DMS53 (cell line): ENCODE measurements at places on chromosomes 13 and 19.

GRCh38 chr19:48819366-48819816 is 8.6 kb upstream of the BCAT2 start:
- DNase-seq = peak; percentile 82

DNA sequence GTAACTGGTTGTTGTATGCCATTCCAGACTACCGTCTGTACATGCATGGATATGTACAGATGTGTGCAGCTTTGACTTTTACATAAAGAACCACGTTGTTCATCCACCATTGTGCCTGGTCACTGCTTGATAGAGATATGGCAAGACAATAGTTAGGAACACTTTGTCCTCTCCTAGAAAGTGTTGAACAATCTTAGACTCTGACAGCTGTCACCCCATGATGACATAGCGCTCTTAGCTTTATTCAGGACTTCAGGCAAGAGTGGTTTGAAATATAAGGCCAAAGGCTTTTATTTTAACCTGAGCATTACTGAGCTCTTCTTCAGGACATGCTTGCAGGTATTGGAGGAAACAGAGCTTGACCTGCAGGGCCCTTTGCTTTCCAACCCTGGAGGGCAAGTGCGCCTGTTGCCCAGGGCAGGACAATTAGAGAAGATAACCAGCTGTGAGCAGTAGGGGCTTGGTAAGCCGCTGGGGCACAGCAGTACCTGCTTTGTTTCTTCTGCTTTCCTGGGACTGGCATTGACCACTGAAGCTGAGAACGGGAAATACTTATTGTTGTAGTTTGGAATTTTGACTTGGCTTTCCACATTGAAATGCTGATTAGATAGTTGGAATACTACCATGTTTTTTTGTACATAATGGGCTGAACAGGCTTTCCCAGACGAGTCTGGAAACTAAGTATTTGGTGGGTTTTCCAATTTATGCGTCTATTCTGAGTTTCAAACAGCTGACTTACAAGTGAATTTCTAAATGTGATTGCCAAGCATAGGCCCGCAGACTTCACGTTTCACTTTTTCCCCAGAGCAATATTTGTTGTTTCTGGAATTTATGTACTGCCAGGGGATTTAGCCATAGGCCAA is 51.1 kb downstream of the GARRE1 start:
- no peak for DNase-seq

- DNase-seq = no peak
Measured at GRCh38 chr13:114226088-114226487, 8.6 kb upstream of the CDC16 start.

DNA sequence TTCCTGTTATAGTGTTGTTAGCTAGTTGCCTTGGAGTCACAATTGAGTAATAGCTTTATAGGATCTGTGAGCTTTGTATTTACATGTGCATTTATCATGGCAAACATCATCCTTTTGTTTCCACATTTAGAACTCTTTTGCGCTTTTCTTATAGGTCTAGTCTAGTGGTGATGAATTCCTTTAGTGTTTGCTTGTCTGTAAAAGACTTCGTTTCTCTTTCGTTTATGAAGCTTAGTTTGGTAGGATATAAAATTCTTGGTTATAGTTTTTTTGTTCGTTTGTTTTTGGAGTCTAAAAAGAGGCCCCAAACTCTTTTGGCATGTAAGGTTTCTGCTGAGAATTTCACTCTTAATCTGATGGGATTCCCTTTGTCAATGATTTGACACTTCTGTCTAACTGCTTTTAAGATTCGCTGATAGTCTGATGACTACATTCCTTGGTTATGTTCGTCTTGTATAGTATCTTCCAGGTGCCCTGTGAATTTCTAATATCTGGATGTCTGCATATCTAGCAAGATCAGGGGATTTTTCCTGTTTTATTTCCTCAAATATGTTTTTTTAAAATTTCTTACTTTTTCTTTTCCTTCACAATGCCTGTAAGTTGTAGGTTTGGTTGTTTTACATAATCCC is 20.2 kb downstream of the DNAJC3 start:
- no peak for DNase-seq

DNA sequence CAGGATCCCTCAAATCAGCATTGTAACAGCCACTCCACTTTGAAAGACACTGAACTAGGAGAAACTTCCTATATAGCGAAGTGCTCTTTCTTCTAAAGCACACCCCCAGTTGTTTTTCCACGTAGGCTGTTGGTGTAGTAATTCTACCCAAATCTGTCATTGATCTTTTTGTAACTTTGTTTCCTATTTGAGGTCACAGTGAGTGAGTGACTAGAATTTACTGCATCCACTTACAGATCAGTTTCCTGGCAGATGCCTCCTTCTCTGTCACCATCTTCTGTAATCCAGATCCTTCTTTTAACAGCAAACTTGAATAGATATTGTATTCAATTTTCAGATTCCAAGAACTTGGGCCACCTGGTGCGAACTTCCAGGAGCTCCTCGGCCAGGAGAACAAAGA is 15.3 kb downstream of the ZAR1L start:
- DNase-seq = no peak

GRCh38 chr19:44782729-44783128 is 5.0 kb downstream of the CBLC start:
- DNase-seq = peak; percentile 22

GRCh38 chr19:40750874-40751537 is at the start of gene SNRPA:
Gene SNRPA, plus strand, starts transcription at chr19:40751203. Its CDS starts 206 bp downstream, at chr19:40751409.
- peak; percentile 100 for DNase-seq

GRCh38 chr19:50858886-50859285 is 4.2 kb downstream of the KLK3 start:
- peak; percentile 93 for DNase-seq

DNA sequence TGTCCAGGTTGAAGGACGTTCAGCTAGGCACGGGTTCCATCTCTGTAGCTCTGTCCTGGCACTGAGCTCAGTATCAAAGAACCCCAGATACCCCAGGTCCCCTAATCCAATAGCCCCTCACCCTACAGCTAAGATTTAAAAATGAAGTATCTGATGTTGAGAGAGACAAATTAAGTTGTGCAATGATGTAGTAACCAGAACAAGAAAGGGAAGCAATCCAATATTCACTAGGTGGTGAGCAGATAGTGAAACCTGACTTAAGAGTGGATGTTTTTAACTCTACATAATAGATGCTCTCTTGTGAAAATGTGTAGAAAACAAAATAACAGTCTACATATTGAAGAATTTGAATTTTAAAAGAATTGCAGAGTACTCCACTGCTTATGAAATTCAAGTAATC is 1.8 kb downstream of the ACOD1 start:
- no peak for DNase-seq

- DNase-seq = no peak
Measured at GRCh38 chr19:57515255-57515654, 11.9 kb upstream of the ZNF549 start.

DNA sequence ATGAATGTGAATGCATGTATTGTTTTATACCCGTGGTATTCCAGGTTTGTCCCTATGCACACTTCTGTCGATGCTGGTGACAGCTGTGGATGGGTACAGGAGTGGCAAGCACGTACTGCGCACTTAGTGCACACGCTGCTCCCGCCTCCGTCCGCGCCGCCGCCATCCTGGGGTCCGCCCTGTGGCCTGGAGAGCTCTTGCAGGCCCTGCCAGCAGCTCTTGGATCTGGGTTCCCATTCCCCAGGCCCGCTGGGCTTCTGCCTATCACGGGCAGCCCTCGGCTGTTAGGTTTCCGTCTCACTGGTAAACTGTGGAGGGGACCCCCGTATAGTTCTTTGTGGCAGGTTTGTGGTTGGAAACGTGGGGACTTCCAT is 4.0 kb downstream of the GNA11 start:
- DNase-seq = no peak

- peak; percentile 96 for DNase-seq
Measured at GRCh38 chr13:30306762-30307193, 573 bp downstream of the KATNAL1 start.

GRCh38 chr13:110231348-110232047 is 75.5 kb downstream of the COL4A1 start:
- no peak for DNase-seq

- DNase-seq = peak; percentile 56
Measured at GRCh38 chr19:13098277-13099072, 4.2 kb downstream of the LYL1 start.

DNA sequence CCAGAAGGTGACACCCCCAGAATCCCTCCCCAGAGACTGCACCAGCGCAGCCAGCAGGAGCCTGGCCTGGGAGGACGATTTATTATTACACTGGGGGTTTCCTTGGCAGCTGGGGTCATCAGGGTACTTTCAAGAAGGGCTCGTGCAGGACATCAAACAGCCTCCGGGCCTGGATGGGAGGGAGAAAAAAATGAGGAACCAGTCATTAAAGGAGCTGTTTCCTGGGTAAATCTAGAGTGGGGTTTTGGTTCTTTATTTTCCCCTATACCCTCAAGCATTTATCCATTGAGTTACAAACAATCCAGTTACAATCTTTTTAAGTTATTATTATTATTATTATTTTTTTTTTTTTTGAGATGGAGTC is 3.1 kb downstream of the POLR1G start:
- no peak for DNase-seq

DNA sequence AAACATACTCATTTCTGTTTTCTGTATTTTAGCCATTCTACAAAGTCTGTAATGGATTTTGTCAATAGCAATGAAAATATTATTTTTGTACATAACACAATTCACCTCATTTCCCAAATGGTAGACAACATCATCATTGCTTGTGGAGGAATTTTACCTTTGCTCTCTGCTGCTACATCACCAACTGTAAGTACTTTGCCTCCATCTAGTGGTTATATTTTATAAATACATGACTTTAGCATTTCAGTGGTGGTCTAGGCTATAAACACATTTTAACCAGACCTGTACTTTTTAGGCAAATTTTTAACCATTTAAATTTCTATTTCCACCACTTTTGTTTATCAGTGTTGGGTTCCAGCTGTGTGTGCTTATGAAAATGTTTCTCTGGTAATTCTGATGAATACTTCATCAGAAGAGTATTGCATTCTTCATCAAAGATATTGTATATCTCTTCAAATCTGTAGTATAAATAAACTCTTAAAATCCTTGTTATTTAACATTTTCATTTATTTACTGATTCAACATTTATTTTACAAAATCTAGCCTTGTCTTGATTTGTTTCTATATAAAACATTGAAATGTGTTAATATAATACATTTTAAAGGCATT is 222.4 kb downstream of the NBEA start:
- peak; percentile 73 for DNase-seq

GRCh38 chr13:112940236-112940635 is 28.8 kb upstream of the MCF2L start:
- no peak for DNase-seq

DNA sequence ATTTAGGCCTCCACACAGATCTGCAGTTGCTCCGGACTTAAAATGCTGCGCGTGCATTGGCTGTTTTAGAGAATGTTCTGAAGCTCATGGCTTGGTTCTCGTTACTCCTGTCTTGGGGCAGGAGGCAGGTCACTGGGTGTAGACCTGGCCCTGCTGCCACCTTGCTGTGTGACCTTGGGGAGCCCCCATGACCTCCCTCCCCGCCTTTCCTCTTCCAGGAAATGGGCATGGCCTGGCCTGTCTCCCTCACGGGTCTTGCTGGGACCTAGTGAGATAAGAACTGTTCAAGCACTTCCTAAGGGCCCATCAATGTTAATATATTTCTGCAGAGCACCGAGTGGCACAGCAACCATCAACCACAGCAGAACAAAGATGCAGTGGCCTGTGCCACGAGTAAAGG is 49.4 kb downstream of the KLF2 start:
- DNase-seq = no peak

- no peak for DNase-seq
Measured at GRCh38 chr13:104920091-104920490, 1615.4 kb downstream of the EFNB2 start.

DNA sequence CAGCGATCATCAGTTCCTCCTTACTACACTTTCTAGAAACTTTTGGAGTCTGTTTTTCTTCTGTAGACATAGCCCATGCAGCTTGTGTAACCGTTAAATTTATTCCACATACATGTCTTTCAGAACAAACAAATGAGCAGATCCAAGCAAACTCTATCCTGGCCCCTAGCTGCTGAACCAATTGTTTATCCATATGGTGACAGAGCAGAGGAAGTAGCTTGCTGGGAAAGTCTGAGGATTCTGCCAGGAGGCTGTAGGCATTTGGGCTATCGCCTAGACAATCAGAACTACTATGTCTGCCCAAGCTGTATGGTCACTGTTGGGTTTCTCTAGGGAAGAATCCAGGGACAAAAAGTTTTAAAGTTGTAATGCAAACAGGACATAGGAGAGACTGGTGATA is 343.7 kb downstream of the SPRY2 start:
- no peak for DNase-seq

DNA sequence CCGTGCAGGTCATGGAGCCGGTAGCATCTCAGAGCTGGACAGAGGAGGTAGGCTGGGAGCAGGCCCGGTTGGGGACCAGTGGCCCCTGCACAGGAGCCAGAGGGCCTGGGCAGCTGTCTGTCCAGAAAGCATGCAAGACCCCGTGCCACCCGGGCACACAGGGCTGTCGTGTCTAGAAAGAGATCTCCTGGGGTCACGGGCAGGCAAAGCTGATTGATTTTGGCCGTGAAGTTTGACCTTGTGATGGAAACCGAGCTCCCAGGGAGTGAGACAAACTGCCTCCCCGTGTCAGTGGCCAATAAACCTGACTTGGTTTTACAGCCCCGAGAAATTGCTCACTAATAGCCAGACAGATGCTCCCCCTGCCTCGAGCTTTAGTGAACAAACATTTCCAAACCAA is 98.8 kb downstream of the KDM4B start:
- no peak for DNase-seq

- DNase-seq = no peak
Measured at GRCh38 chr13:67827992-67828391, 597.9 kb upstream of the PCDH9 start.

- DNase-seq = no peak
Measured at GRCh38 chr13:97798171-97798821, 155.2 kb upstream of the IPO5 start.
